ENCODE measurements at places on chromosomes 1 and 21. TPM values are rescaled to one million over a fixed set of nuclear protein-coding genes. Genes with fewer than 3 reads are reported as not detected.

DNA sequence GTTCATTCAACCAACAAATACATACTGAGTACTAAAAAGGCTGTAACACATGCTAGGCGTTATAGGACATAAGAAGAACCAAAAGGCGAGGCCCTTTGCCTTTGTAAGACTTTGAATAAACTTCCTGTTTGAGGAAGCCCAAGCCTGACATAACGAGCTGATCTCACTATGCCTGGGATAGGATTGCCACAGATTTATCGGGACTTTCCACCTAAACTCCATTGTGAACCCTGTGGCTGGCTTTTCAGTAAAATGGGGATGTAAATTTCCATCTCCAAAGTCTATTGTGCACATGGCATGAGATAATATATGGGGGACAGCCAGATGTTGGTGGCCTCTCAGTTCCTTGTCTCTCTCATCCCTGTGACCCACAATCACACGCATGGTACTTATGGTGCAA, 41.9 kb downstream of the LMO4 start:
- DNase-seq, result no peak

SMIM1 gene
- 4.2 TPM for total RNA-seq

- no peak for DNase-seq
Measured at GRCh38 chr1:196071447-196071846, 536.8 kb downstream of the KCNT2 start.

- no peak for DNase-seq
Measured at GRCh38 chr1:227466039-227466645, 97.2 kb upstream of the ZNF678 start.

ZNF683 gene
- not detected for total RNA-seq

TSPEAR gene
- total RNA-seq, result not detected

GRCh38 chr21:34569381-34569979, 45.4 kb downstream of the RCAN1 start:
- no peak for DNase-seq

- DNase-seq, result no peak
Measured at GRCh38 chr1:51301844-51302162, 28.6 kb downstream of the TTC39A start.

GRCh38 chr1:54240741-54241335, 40.9 kb downstream of the MRPL37 start:
- DNase-seq, result no peak

GRCh38 chr1:78718566-78718965, 68.9 kb downstream of the IFI44 start:
- no peak for DNase-seq

GRCh38 chr1:7893529-7894180, 40.8 kb upstream of the UTS2 start:
- DNase-seq, result no peak

LRRC7 gene
- 0.47 TPM for total RNA-seq

DNA sequence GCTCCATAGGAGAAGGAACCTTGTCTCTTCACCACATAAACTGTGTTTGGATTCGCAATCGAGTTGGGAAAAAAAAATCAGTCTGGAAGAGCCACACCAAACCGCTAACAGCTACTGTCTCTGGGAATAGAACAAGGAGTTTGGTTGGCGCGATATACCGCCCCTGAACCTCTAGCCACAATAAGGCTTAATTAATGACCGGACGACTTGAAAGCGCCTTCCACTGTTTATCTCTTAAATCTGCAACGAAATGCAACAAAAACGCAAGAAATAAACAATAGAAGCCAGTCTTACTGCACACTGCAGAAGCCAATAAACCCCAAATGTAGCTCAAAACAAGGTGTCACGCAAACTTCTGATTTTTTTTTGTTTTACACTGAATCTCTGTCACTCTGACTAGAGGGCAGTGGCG, 10.9 kb downstream of the BTBD19 start:
- DNase-seq, result no peak

DNA sequence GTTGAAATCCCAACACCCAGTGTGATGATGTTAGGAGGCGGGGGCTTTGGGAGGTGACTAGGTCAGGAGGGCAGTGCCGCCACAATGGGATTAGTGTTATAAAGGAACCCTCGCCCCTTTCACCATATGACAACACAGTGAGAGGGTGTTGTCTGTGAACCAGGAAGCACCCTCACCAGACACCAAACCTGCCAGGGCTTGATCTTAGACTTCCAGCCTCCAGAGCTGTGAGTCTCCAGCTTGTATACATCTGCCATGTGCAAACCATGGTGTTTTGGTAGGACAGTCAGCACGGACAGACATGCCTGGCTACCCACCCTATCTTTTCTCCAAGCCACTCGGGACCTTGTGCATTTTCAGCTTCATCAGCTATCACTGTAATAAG, 4.0 kb downstream of the TRIM11 start:
- DNase-seq, result no peak

Measured in Calu3 (cell line).